ENCODE measurements at places on chromosomes 1 and 21.

GRCh38 chr1:44036409-44037139 lies 5.3 kb upstream of the SLC6A9 start:
- DNase-seq = no peak

GRCh38 chr21:17388226-17388625 lies 124.6 kb upstream of the CXADR start:
- DNase-seq = no peak

DNA sequence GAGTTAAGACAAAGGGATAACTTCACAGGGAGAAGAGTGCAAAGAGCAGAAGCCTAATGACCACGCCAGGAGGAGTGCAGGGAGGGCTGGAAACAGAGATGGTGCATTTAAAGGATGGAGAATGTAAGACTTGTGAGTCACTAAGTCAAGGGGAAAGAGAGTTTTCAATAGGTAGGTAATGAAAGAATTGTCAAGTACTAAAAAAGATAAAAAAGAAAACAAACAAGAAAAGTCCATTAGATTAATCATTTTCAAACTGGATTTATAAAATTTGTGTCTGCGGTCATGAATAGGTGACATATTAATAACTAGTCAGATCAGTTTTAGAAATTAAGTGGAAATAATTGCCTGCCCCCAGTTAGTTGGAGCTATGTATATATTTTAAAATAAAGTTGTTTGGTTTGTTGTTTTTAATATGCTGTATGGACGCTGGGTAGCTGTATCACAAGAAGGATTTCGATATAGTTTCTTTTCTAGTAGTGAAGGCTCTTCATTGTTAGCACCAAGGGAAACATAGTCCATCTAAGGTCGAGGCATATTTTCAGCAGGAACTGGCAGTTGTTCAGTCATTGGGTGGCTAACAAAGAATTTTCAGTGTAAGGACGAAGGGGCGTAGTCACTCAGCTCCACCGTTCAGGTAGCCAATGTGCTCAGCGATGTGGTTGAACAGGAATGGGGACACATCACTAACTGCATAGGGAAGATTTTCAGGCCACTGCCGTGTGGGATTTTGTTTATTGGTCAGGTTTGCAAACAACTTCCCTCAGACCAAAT lies 203.0 kb downstream of the TGFB2 start:
- DNase-seq = no peak

DNA sequence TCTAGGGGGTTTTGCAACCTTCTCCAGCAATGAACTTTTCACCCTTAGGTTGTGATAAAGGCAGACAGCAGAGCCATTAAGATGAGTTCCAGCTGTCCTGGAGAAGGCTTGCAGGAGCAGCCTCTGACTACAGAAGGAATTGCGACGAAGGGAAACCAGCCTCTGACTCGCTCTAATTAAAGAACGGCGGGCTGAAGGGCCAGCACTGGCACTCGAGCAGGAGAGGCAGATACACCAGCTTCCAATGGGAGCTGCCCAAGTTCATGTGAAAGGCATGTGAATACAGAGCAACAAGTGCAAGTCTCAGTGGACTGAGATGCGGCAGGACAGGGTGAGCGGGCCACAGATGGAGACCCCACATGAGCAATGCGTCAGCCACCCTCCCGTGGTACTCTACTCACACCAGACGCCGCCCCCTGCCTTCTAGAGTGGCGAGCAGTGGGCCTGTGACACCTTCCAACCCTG lies 15.7 kb downstream of the RCC2 start:
- no peak for DNase-seq

GRCh38 chr1:40823345-40823744 lies 38.8 kb downstream of the CITED4 start:
- no peak for DNase-seq

Data from esophagus squamous epithelium (tissue), 5 donors.